ENCODE measurements at places on chromosomes 5 and 9.

GRCh38 chr5:34790069-34790468 lies 48.9 kb upstream of the TTC23L start:
- no peak for DNase-seq

- DNase-seq = no peak
Measured at GRCh38 chr9:18829873-18830272, 203.1 kb downstream of the SAXO1 start.

- DNase-seq = no peak
Measured at GRCh38 chr9:92740446-92740961, 24.1 kb downstream of the BICD2 start.

DNA sequence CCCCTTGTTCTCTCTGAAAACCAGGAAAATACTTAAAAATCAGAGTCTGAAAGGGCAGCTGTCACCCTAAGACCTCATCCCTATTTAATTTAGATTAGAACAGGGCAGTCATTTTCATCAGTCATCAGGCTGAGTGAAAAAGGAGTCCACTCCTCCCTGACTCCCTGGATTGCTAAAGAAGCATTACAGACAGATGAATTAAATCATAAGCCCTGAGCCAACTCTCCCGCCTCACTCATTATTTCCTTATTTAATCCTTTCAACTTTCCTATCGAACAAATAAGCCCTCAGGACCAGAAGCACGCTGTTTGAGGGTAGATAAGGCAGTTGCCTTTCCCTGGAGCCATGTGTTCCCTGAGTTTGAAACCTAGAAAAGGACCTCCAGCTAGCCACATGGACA lies 201.9 kb upstream of the ANKRD55 start:
- DNase-seq = no peak

DNA sequence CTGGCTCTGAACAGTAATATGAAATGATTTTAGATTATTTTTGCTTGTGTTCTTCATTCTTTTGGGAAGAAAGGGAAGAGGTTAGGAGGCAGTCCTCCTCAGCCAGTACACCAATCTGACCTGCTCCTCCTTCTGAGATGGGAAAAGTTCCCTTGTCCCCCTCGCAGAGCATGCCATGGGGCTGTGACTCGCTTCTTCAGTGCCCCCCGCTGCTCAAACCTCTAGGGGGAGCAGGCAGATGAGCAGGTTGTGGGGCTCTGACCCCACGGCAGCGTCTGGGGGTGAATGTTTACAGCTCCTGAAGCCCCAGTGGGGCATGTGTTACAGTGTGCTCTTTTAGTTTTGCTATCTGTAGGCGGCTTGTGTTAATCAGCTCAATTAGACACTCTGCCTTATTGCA lies 50.9 kb upstream of the KLF9 start:
- DNase-seq = no peak

- no peak for DNase-seq
Measured at GRCh38 chr5:147406636-147407035, 103.2 kb downstream of the DPYSL3 start.

- DNase-seq = no peak
Measured at GRCh38 chr5:157050050-157050449, 8.9 kb downstream of the HAVCR1 start.

DNA sequence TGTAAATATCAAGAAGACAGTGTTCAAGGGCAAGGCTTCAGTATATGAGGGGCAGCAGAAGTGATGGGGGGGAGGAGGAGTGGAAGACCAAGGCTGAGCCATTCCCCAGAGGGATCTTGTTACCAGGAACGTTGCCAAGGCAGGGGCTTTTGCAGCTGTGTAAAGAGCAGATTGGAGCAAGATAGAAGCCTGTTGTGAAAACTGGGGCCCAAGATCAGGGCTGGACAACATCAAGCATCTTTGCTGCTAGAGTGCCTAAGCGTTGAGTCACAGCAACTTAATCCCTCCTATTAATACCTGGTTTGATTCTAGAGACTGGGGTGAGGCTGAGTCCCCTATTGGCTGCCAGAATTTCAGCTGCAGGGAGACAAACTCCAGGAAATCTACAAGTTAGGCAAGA lies 18.4 kb upstream of the ERCC6L2 start:
- DNase-seq = peak; percentile 96

GRCh38 chr5:37873988-37874387 lies 34.1 kb upstream of the GDNF start:
- no peak for DNase-seq

DNA sequence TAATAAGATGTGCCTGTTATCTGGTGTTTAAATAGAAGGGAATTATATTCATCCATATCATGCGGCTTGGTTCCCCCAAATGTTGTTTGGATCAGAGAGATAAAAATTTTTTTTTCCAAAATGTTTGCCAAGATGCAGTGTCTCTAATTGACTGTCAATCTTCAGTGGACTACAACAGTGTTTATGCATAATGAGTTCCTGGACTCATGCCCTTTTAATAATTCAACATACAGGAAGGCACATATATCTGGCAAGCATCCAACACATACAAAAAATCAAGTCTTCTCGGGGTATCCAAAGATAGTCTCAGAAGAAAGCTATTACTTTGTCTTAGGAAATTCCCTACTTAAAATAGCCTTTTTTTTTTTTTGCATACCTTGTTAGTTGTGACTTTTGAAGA lies 1534.7 kb downstream of the EFNA5 start:
- no peak for DNase-seq

GRCh38 chr9:95025213-95026147 lies 292.0 kb downstream of the FANCC start:
- no peak for DNase-seq

DNA sequence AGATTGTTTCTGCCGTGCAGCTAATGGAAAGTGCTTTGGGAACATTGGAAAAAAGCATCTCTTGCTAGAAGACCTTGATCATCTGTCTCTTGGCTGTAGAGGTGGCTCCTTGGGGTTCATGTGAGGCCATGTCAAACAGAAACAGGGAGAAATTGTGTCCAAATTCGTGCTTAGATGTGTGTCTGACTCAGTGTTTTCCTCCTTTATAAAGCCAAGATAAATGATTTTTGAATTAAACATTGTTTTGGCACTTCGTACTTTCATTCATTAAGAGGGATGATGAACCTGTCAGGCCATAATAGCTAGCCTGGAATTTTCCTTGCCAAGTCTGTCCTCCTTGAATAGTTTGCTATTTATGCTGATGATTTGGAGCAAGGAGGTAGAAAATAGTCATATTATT lies 143.8 kb downstream of the FBXL7 start:
- DNase-seq = no peak

- DNase-seq = no peak
Measured at GRCh38 chr9:121750715-121751623, 99.5 kb downstream of the DAB2IP start.

- no peak for DNase-seq
Measured at GRCh38 chr5:134846641-134846960, 833 bp downstream of the C5orf24 start.

DNA sequence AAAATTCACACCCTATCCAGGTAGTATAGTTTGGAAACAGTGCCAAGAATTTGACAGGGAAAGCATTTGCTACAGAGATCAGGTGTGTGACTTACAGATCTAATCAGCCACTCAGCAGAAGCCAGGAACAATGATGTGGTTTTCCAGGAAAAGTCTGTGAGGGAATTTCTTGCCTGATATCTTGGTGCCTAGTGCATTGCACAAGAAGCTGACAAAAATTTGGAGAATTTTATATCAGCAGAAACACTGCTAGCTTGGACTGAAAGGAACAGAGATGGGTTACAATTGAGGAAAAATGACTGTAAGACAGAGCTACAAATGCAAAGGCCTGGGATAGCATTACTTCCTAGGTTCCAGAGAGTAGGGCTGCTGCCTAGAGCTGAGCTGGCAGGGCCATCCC lies 658.1 kb upstream of the CHD1 start:
- DNase-seq = no peak

- no peak for DNase-seq
Measured at GRCh38 chr5:5421149-5421960, 1.1 kb upstream of the ICE1 start.

Measured in NCI-H524 (cell line).